Endodermal cell (in vitro differentiated cells): ENCODE measurements at places on chromosomes 16 and 17. TPM values are rescaled to one million over a fixed set of nuclear protein-coding genes. Genes with fewer than 3 reads are reported as not detected.

Gene SLC5A11
- 0.16 to 0.63 TPM in 2 of 3 replicates, not detected in the other for total RNA-seq

- no peaks in the 10 kb centered on the region for H3K27me3 ChIP-seq
- DNase-seq = no peak
- no peaks in the 10 kb centered on the region for H3K4me1 ChIP-seq
- peaks cover 77% of the 10 kb centered on the region for H3K36me3 ChIP-seq
- no peak overlapping the region for H3K4me3 ChIP-seq
- H3K27ac ChIP-seq = no peak overlapping the region
These were observed 13.6 kb upstream of the TXNDC11 start for GRCh38 chr16:11756248-11756647.

Gene NECAB2
- total RNA-seq = 2.7 and 4.7 TPM in 2 replicates

GRCh38 chr17:38442548-38442947 lies 14.3 kb downstream of the ARHGAP23 start:
- no peaks in the 10 kb centered on the region for H3K27me3 ChIP-seq
- DNase-seq = no peak
- no peaks in the 10 kb centered on the region for H3K36me3 ChIP-seq
- H3K4me3 ChIP-seq = no peak overlapping the region
- no peak overlapping the region for H3K27ac ChIP-seq

Gene KCNJ2
- 1.1 and 1.3 TPM in 2 replicates for total RNA-seq

- H3K4me1 ChIP-seq = peaks cover 3% of the 10 kb centered on the region
- no peaks in the 10 kb centered on the region for H3K27me3 ChIP-seq
- peak; percentile 84 for DNase-seq
- H3K4me3 ChIP-seq = no peak overlapping the region
These were observed 407.5 kb upstream of the HSBP1 start for GRCh38 chr16:83400234-83400633.

Gene ZPBP2
- total RNA-seq = not detected in 2 replicates

Gene TRPV3
- 4.6 and 6.2 TPM in 2 replicates for total RNA-seq

DNA sequence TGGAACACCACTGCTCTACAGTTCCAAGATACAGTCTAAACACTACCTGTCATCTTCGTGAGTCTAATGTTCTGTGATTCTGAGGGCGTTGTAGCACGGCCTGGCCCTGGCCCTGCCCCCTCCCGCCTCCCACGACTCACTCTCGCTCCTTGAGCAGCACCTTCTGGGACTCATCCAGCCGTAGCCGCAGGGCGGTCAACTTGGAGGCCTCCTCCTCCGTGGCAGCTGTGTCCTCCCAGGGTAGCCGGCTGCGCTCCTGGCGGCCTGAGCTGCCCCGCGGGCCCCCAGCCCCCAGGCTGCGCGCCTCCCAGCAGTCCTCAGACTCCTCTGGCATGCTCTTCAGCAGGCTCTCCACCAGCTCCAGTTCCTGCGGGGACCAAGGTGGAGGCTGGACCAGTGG lies 10.6 kb downstream of the CCDC102A start:
- no peak overlapping the region for H3K4me3 ChIP-seq
- peaks cover 18% of the 10 kb centered on the region for H3K27me3 ChIP-seq
- DNase-seq = no peak
- no peak overlapping the region for H3K27ac ChIP-seq
- no peaks in the 10 kb centered on the region for H3K36me3 ChIP-seq

GRCh38 chr16:47386201-47386718 lies 74.6 kb downstream of the ITFG1 start:
- no peaks in the 10 kb centered on the region for H3K27me3 ChIP-seq
- peaks cover 4% of the 10 kb centered on the region for H3K4me1 ChIP-seq
- H3K27ac ChIP-seq = no peak overlapping the region
- no peaks in the 10 kb centered on the region for H3K36me3 ChIP-seq
- no peak for DNase-seq

Gene UTS2R
- total RNA-seq = 0.38 TPM in 1 of 3 replicates, not detected in the others

GRCh38 chr16:23029733-23030420 lies 119.4 kb downstream of the USP31 start:
- H3K4me3 ChIP-seq = no peak overlapping the region
- no peaks in the 10 kb centered on the region for H3K36me3 ChIP-seq
- no peaks in the 10 kb centered on the region for H3K27me3 ChIP-seq
- DNase-seq = no peak

GRCh38 chr17:41836550-41837196 lies 641 bp upstream of the NT5C3B start:
- H3K27me3 ChIP-seq = no peaks in the 10 kb centered on the region
- peaks cover 13% of the 10 kb centered on the region for H3K36me3 ChIP-seq
- H3K27ac ChIP-seq = no peak overlapping the region
- DNase-seq = no peak
- peak overlapping the region; percentile 87 for H3K4me3 ChIP-seq
- H3K4me1 ChIP-seq = peaks cover 3% of the 10 kb centered on the region

Gene ACOX1
- total RNA-seq = 37.1 TPM in 2 replicates

DNA sequence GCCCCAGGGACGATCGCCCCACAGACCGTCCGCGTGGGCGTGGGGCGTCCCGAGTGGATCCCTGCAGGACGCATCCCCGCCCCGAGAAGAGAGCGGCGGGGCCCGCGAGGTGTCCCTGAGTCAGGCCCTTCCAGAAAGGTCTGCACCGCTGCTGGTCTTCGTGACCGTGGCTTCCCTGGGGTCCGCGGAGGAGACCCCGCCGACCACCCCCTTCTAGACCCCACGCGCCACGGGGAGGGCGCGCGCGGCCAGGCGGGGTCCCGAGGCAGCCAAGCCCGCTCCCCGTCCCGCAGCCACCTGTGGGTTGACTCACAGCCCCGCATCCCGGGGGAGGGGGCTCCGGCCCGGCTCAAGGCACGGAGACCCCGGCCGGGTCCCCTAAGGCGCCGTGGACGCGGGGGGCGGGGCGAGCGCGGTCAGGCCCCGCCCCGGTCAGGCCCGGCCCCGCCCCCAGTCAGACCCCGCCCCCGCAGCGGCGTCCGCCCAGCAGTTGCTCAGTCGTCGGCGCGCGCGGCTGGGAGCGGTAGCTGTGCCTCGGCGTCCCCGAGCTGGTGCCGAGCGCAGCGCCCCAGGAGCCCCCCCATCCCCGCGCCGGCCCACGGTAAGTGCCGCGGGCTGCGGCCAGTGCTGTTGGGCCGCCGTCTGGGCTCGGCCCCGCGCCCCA lies at the start of gene BAIAP3:
Gene BAIAP3, plus strand, starts transcription at position 497 of the 664 bp plus-strand sequence. CDS start 4,905 bp downstream, outside the sequence.
- DNase-seq = peak; percentile 87
- H3K4me1 ChIP-seq = peaks cover 11% of the 10 kb centered on the region
- H3K27me3 ChIP-seq = peaks cover 45% of the 10 kb centered on the region
- no peak within 1 kb of the TSS for H3K27ac ChIP-seq
- no peak within 1 kb of the TSS for H3K4me3 ChIP-seq

Gene TMEM92
- total RNA-seq = 34.3 to 73.6 TPM (median 36.5 TPM) in 3 replicates

DNA sequence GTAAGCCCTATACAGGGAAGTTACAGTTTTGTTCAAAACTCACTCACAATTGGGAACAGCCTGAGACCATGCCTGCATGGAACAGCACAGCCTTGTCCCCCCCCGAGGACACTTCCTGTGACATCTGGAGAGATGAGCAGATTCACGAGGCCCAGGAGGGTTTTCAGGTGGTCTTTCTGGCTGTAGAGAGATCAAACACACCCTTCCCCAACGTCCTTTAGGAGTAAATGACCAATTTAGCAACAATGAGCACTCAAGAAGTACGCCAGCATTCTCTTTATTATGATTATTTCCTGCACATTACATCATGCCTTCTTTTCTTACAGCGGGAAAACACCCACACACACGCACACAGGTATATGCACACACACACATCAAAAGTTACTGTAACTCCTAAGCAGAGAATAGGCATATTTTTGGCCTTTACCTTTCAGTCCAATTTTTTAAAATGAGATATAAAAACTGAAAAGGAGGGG lies 39.0 kb downstream of the ADCY9 start:
- H3K27ac ChIP-seq = no peak overlapping the region
- no peak for DNase-seq
- no peaks in the 10 kb centered on the region for H3K27me3 ChIP-seq
- no peaks in the 10 kb centered on the region for H3K4me1 ChIP-seq
- H3K4me3 ChIP-seq = no peak overlapping the region

DNA sequence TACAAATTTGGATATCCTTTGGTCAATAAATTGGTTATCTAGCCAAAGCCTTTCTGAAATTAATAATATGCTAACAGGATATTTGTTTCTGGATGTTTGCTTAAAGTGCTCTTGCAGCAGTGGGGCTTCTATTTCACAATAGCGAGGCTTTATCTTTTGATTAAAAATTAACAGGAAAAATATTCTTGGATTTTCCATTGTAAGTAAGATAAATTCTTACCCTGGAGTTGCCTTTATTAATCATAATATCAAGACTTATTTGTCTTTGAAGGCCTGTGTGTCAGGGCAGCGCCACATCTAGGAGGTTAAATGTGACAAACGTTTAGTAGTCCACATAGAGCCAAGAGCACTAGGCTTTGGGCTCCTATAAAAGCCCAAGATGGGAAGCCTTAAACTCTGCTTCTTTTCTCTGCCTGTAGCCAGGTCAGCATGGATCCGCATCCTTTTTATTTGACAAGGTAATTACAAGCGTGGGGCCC lies 5.3 kb downstream of the TMEM97 start:
- DNase-seq = peak; percentile 24
- H3K4me1 ChIP-seq = peaks cover 16% of the 10 kb centered on the region
- H3K27me3 ChIP-seq = no peaks in the 10 kb centered on the region
- H3K36me3 ChIP-seq = peaks cover 41% of the 10 kb centered on the region

DNA sequence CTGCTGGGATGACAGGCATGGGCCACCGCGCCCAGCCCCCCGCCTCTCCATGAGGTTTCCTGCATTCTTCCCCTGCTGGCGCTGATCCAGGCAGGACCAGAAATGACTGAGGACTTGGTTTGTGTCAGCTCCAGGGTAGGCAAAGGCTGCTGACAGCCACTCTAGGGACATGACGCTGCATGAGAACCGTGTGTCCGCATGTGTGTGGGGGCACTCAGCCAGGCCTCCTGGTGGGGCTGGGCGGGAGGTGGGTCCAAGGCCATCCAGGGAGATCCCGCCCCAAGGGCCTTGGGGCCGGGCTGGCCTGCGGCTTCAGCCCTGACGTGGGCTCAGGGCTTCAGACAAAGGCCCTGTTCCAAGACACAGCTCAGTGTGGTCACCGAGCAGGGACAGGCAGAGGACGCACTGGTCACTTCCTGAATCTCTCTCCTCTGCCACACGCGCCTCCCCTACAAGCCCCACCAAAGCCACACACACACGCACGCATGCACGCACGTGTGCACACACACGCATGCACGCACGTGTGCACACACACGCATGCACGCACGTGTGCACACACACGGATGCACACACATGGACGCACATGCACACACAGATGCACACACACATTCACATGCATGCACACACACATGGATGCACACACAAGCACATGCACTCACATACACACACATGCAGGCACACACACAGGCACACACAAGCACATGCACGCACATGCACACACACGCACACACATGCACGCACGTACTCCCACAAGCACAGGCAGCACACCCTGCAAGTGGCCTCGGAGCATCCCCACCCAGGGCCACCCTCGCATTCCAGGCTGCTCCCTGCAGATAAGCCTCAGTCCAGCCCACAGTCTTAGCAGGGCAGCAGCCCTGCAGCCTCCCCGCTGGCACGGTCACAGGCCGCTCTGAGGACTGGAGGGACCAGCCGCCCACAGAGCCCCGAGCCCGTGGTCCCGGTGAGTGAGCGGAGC lies 5.3 kb upstream of the TMEM204 start:
- no peaks in the 10 kb centered on the region for H3K36me3 ChIP-seq
- H3K4me1 ChIP-seq = no peaks in the 10 kb centered on the region
- H3K27me3 ChIP-seq = no peaks in the 10 kb centered on the region
- H3K27ac ChIP-seq = no peak overlapping the region
- H3K4me3 ChIP-seq = no peak overlapping the region
